ENCODE measurements at places on chromosomes 5 and 9.

DNA sequence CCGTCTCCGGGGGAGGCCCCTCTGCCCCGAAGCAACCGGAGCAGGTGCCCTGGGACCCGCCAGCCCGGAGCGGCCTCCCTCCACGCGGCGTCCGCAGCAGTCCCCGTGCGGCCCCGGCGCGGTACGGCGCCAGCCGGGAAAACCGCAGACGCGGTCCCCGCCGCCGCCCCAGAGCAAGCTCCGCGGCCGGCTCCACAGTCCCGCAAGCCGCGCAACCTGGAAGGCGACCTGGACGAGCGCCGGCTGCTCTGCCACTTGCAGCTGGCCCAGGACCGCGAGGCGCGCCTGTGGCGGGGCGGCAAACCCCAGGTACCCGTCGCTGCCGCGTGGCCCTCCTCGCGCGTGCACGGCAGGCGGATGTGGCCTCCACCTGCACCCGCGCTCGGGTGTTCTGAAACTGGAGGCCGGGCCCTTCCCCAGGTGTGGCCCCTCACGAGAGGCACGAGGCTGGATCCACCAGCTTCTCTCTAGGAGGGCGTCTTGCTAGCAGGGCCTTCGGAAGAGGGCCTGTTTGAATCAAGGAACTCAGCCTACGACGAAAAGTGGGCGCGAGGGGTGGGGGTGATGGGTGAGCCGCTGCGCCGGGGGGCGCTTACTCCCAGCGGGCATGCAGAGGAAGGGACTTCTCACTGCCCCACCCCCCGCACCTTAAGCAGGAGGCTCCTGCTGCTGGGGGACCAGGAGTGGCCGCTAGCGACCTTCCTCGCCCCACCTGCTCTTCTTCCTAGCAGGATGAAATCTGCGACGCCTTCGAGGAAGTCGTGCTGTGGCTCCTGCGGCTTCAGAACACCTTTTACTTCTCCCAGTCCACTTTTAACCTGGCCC lies 602 bp downstream of the CCNI2 start:
- no peak for DNase-seq

DNA sequence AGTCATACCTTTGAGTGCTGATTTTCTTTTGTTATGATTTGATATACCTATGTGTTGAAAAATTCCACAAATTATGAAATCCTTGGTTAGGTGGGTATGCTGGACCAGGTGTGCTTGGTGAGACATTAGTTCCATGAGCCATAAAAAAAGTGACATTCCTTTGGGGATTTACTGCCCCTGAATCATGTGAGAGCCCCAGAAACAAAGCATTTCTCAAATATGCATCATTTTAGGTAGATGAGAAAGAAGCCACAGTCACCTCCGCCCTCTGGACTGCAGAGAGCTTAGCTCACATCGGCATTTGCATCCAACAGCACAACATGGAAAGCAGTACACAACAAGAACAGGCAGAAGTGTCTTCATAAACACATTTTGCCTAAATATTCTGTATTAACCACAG lies 55.3 kb downstream of the DAP start:
- DNase-seq = no peak

DNA sequence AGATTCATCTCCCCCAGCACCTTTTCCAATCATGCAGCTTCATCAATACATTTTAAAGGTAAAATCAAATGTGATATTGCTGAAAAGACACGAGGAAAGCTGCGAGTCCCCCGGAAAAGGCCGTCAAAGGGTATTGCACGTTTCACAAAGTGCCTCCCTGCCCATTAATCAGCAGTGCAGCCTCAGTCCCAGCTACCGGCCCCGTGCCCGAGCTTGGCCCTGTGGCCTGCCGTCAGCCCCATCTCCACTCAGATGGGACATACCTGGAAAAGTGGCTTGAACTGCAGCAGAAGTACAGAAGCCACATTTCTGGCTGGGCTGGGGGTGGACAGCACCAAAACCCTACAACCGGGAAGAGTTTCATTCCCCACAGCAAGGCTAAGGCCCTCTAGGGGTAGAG lies 39.9 kb upstream of the EQTN start:
- no peak for DNase-seq

- no peak for DNase-seq
Observed at GRCh38 chr5:21159510-21160059, 1171.6 kb upstream of the CDH18 start.

DNA sequence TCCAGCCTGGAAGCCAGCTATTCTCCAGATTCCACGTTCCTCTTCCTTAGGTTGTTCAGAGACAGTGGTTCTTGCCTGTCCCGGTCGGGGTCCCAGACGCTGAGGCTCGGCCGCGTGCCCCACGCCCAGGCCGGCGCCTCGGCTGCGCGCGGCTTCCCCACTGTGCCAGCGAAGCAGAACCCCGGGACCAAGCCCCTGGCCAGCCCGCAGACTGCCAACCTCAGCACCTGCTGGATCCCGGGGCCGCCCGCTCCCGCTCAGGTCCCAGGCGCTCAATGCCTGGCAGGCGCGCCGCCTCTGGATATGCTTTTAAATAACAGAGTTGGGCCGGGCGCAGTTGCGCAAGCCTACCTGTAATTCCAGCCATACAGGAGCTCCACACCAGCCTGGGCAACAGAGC lies 195.5 kb downstream of the MAN2A1 start:
- DNase-seq = no peak

DNA sequence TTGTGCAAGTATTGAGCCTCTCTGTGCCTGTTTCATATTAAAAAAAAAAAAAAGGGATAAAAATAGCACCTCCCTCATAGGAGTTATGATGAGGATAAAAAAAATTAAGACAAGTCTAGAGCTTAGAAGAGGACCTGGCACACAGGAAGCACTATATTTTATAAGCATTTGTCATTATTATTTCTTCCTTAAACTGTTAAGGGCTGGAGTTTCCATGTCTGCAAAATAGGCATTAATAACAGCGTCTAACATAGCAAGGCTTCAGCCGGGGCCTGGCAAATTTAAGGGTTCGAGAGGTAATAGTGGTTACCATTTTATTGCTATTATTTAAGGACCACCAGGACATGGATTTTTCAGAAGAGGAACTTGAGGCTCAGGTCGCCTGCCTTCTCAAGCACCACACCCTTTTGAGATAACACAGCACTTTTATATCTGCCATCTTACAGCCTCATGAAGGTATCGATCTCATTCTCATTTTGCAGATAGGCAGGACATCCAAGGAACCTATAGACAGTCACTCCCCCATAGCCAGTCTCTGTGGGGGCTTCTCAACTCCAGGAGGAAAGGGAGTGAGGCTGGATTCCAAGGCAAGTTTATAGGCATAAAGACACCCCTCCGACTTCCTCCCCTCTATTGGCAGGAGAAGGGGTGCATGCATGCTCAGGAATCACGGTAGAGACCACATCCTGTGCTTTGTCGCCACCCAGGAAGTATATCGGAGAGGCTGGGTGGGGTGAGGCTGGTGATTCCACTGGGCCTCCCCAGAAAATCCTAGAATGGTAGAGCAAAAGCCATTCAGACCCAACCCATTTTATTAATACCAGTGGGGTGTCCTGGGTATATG lies 2.4 kb downstream of the ANXA6 start:
- no peak for DNase-seq

DNA sequence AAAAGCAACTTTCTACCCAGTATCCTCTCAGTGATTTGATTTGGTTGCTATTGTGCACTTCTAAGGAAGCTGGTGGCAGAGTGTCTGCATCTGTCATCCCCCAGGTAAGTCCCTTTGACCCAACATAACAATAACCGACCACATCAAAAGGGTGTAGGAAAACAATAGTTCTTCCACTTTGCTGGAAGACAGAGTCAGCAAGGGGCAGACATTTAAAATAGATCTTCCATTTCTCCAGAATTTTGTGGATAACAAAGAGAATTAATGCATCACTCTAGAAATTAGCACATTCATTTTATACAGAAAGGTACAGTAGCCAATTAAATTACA lies 177.5 kb downstream of the EBF1 start:
- DNase-seq = no peak
